NCI-H345 (cell line): ENCODE measurements at places on chromosomes 11 and 22.
A peak's percentile ranks its signal among the peaks of the same experiment; 100 is the strongest.

GRCh38 chr11:94928117-94928990 is 45.0 kb downstream of the CWC15 start:
- no peak for DNase-seq

DNA sequence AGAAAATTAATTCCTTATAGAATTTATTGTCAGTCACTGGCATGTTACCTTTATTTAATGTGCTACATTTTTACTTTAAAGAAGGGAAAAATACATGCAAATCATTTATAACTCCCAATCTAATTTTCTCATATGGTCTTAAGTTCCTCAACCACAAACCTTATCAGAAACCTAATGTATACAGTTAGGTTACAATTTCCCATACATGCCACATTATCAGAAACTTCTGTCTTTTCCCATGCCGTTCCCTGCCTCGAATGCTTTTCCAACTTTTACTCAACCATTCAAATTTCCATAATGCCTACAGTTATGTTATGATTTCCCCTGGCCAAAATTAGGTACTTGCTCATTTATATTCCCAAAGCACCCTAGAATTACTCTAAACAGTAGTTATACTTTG is 13.5 kb downstream of the RSF1 start:
- DNase-seq: no peak

- peak; percentile 64 for DNase-seq
Measured at GRCh38 chr11:134272381-134273316, 3.5 kb upstream of the GLB1L3 start.

- DNase-seq: no peak
Measured at GRCh38 chr11:113724778-113725177, 18.7 kb upstream of the TMPRSS5 start.

DNA sequence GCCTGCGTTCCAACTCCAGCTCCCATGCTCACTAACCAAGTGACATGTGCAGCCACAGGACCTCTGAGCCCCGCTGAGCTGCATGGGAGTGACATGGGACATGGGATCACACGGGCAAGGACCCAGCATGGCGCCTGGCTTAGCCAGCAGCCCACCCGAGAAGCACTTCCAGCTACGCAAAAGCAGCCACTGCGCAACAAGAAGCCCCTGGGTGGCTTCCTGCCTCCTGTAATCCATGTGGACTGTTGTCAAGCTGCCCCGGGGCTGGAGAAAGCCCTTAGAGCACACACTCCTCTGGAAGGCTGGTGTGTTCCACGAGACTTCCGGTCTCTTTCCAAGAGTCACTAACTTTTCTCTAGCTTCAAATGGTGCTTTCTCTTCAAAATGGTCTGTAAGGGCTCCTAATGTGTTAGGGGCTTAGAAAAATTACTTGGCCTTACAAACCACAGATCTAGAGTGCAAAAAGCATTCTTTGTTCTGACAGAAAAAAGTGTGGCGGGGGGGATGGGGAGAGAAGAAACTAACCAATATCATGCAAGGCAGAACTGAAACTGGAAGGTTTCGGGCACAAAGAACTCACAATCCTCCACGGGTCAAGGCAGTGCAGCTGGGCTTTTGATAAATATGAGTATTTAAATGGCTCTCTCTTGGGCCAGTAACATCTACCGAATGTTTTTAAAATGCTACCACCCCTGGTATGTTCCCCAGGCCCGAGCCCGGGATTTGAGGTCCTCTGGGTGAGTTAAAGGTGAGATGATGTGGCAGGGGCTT is 5.5 kb downstream of the C11orf24 start:
- DNase-seq: no peak

GRCh38 chr11:116700586-116701220 is 72.1 kb downstream of the BUD13 start:
- DNase-seq: no peak

DNA sequence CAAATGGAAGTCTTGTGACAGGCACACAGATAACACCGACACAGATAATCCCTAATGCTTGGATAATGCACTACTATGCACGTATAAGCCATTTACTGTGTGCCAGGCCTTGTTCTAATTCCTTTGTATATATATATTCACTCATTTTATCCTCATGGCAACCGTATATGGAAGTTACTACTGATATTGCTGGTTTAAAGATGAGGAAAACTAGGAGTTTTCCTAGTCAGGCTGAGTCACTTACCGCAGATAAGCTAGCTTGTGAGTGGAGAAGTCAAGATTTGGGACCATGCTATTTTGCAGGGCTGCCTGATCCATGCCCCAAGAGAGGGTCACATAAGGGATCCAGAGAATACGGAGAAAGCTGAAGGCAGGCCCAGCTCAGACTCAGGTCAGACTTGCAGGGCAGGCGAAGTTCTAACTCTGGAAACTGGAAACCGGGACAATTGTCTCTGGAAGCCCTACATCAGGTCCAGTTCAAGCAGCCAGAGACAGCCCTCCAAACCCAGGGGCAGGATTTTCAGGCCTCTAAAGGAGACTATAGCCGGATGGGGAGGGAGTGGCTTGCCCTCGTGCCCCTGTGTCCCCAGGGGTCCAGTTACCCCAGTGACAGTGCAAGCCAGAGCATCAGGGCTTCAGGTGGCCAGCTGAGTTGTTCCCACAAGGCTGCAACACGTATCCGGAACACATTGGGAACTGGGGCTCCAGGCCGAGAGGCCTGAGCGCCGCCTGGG is 534.8 kb downstream of the INSC start:
- DNase-seq: no peak

DNA sequence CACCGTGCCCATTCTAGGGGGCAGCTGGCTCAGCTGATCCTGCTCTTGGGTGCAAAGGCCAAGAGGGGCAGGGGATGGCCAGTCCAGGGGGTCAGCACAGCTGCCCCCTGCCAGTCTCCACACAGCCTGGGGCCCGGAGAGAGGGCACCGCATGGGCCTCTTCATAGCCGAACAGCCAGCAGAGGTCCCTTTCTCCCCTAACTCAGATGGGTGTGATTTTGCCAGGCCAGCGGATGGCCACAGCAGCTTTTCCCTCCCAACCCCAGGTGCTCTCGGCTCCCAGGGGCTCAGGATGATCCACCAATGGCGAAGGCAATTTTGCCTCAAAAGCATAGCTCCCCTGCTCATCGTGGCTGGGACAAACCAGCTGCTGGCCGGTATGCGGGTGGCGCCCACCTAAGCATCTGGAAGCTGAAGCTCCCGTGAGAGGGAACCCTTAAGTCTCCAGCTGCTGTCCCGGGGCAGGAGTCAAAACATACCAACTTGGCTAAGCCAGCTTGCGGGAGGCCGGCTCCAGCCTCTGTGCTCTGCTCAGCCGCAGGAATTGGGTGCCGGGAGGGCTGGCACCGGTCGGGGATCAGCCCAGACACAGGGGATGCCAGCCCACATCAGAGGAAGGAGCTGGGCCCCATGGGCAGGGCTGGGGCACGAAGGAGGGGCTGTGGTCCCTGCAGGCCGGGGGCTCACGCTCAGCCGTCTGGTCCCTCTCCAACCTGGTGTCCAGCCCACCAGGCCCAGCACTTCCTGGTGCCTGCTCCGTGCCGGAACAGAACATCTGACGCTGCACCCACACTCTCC is 30.5 kb upstream of the GNB1L start:
- DNase-seq: no peak

GRCh38 chr11:18778468-18778867 is 13.1 kb downstream of the PTPN5 start:
- no peak for DNase-seq

DNA sequence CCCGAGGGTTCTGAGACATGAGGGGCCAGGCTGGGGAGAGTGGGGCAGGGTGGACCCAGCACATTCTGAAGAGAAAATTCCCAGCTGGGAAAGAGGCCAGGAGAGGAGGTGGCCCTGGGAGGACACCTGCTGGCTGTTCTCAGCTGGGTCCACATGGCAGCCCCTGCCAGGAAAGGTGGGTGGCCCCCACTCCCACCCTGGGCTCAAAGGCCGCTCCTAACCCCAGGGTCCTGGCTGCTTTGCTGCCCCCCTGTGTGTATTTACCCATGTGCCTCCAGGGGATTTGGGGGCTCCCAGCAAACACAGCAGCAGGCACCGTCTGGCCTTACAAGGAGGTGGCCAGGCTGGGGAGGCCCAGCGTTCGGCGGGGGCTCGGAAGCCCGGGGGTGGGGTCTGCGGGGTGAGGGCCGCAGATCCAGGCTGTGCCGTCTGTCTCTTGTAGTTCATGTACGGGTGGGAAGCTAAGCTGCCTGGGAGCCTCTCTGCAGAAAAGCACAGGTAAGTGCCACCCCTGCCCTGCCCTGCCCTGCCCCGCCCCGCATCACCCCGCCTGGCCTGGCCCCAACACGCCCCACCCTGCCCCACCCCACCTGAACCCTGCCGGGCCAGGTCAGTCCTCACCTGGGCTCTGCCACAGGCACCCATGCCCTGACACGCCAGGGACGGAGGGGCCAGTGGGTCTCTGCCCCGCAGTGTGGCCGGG is 10.6 kb downstream of the MUC5B start:
- DNase-seq: peak; percentile 45

- DNase-seq: peak; percentile 95
Measured at GRCh38 chr11:68213555-68214172, 568 bp upstream of the KMT5B start.

GRCh38 chr11:47906066-47906465 is 57.9 kb upstream of the NUP160 start:
- no peak for DNase-seq

GRCh38 chr11:9132203-9132878 is 40.9 kb upstream of the SCUBE2 start:
- DNase-seq: no peak

DNA sequence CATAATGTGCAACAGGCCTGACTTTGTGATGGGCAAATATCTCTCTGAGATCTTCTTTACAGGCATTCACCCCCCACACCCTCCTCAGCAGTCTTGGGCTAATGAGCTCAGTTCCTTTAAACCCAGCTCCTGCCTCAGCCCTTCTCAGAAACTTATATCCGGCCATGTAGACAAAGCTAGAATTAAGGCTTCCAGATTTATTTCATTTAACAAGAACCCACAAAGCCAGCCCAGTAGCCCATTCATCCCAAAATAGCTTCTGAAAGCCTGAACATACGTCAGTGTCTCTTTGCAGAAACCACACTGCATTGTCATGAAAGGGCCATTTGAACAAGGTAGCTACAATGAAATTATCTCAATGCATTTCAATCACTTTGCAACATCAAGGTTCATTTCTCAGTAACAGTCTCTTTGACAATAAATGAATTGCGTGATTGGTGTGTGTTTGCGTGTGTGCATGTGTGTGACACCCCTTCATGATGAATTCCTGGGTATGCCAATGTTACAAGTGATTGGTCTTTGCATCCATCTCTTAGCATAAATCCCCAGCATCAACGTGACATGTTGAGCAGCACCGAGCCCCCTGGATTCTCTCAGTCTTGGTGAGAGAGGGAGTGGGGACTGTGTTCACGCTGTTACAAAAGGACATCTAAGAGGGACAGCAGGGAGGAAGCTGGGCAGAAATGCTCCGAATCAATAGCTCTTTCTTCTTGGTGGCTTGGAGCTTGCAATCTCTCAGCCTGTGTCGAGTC is 299.6 kb downstream of the KIRREL3 start:
- DNase-seq: no peak

DNA sequence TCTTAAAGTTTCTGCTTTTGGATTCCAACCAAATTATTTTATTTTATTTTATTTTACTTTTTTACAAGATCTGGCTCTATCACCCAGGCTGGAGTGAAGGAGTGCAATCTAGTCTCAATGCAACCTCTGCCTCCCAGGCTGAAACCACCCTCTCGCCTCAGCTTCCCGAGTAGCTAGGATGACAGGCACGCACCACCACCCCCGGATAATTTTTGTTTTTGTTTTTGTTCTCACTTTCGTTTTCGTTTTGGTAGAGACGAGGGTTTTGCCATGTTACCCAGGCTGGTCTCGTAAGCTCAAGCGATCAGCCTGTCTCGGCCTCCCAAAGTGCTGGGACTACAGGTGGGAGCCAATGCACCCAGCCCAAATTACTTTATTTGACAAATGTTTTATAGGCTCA is 219.8 kb downstream of the ETS1 start:
- DNase-seq: no peak

DNA sequence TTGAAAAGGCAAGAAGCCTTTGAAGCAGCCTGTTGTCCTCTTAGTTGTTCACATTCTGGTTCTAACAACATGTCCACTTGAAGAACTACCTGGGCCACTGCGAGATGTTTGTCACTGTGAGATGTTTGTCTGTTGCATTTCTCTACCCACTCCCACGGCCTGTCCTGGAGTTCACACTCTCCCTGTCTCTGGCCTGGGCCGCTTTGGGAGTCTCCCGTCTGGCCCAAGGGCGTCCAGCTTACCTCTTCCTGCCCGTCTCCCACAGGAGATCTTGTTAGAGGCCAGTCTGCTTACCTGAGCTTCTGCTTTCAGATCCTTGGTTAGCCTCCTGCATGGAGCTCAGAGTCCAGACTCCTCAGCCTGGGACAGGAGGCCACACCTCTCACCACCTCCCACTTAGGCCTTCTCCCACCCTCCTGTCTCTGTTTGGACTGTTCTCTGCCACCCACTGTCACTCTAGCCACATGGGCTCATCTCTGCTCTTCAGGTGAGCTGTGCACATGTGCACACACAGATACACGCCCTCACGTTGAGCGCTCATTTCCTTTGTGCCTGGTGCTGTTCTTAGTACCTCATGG is 66.0 kb downstream of the TBC1D22A start:
- peak; percentile 21 for DNase-seq
